Activated T-helper 1 cell treated with Interleukin-2 at 50 U/mL for 16 hours (primary cell): ENCODE measurements at places on chromosomes 12 and 14.
A peak's percentile ranks its signal among the peaks of the same experiment; 100 is the strongest.

DNA sequence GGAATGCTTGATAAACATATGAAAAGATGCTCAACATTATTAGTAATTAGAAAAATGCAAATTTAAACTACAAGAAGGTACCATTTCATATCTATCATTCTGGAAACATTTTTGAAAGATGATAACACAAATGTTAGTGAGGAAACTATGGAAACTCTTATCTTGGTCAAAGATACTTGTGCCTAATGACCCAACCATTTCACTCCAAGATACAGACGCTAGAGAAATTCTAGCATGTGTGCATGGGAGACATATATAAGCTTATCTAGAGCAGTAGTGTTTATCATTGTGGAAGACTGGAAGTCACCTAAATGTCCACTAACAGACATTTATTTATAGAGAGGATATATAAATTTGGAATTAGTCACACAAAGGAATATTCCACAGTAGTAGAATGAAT is 143.1 kb upstream of the HMGA2 start:
- no peak for DNase-seq

DNA sequence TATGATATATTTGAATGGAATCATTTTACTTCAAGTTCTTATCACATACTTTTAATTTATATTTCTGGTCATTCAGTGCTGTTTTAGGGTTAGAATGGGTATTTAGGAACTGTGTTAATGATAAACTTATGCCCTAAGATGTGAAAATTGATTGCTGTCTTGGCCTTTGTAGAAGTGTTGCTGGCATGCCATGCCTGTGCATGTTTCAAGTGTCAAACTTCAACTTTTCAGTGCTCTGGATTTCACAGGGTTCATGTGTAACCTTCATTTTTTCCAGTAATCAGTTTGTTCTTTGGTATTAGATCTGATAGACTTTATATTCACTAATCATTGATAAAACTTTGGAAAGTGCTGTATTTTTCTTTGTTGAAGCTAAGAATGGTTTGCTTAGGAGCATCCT is 36.6 kb downstream of the YLPM1 start:
- no peak for DNase-seq

DNA sequence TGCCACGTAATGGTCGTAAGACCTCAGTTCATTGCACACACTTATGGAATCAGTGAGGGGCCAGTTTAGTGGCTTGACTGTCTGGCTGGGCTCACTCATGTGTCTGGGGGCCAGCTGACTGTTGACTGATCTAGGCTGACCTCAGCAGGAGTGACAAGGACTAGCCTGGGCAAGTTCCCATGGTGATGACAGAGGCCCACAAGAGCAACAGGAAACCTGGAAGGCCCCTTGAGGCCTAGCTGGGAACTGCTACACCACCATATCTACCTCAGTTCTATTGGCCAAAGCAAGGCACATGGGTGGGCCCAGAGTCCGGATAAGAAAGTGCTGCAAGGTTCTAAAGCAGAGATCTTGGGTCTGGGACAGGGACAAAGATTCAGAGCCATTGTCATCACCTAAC is 21.3 kb upstream of the RFLNA start:
- DNase-seq = no peak

- DNase-seq = no peak
Measured at GRCh38 chr12:4034921-4035320, 161.7 kb upstream of the PARP11 start.

- no peak for DNase-seq
Measured at GRCh38 chr14:86279405-86279804, 749.5 kb downstream of the FLRT2 start.

DNA sequence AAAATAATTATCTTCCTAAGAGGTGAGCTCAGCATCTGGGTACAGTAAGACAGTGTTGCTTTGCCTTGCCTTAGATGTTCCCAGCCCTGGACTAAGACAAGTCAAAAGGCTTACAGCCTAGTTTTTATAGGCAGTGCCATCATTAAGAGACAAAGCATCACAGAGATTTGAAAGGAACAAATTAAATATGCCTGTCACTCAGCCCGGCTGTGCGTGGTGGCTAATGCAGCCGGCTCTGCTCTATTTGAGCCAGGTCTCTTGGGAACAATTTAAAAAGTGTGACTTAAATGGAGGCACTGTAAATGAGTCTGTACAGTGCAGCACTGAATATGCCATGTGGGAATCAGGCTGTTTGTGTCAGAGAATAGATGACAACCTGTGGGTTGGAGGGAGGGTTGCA is 1687.4 kb upstream of the FLRT2 start:
- no peak for DNase-seq

DNA sequence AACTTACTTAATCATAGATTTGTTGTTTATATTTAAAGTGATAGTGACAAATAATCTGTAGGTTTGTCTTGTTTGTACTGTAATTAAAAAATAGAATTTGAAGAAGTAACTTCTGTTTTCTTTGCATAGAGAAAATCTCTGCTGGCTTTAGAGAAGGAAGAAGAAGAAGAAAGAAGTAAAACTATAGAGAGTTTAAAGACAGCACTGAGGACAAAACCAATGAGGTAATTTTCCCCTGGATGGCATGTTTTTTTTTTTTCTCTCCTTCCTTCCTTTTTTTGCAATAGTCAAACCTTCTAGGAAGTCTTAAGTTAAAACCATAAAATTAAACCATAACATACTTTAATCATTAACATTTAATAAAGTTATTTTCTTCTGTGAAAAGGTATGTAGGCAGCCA is 131.9 kb downstream of the DAAM1 start:
- no peak for DNase-seq

DNA sequence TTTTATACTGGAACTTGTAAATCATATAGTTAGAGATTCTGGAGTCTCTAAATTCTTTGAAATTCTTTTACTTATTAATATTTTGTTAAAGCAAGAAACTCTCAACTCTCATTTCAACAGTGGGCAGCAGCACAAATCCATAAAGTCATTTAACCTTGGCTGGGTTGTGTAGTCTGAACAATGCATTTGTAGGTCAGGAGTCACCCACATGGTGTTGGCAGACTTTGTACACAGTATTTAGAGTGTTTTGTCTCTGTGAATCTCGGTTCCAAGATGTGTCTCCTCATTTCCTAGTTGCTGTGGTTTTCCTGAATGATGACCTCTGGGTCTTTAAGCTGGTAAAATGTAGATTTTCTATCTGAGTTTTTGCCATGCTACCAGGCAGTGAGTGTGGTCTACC is 20.8 kb upstream of the STRAP start:
- DNase-seq = no peak

GRCh38 chr12:84922693-84923092 is 10.1 kb upstream of the SLC6A15 start:
- no peak for DNase-seq

GRCh38 chr12:124863416-124864325 is at the start of gene SCARB1:
Gene SCARB1, minus strand, starts transcription at chr12:124863864. Its CDS starts 144 bp downstream, at chr12:124863720.
- DNase-seq = peak; percentile 65

GRCh38 chr12:103817791-103818190 is 23.2 kb downstream of the NT5DC3 start:
- DNase-seq = no peak

- no peak for DNase-seq
Measured at GRCh38 chr14:63670692-63671091, 29.0 kb upstream of the WDR89 start.

DNA sequence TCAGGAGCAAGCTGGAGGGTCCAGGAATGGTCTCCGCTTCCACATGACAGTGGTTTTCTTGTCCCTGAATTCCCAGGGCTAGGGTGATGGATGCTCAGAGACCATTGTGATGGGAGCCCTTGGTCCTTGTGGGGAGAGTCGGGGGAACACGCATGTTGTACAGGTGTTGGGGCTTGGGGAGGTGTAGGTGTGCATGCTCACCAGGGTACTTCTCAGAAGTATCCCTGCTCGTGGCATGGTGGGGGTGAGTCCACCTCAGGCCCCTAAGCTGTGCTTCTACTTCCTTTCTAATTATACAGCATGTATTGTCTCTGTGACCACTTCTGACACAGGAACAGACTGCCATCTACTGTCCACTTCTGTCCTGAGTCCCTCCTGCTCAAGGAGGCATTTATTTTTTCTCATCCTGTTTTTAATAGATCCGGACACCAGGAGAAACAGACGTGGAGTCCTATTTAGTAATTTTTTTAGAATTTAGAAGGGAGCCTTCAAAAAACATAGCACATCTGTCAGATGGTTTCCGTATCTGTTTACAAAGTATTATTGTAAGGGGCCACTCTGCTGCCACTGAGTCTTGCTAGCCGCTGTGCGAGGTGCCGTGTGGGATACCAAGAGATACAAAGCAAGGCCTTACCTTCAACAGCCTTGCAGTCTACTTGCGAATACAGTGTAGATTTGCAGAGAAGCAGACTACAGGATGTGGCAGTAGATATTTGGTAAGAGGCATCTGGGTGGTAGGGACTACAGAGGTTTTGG is 10.5 kb downstream of the NTF3 start:
- no peak for DNase-seq

DNA sequence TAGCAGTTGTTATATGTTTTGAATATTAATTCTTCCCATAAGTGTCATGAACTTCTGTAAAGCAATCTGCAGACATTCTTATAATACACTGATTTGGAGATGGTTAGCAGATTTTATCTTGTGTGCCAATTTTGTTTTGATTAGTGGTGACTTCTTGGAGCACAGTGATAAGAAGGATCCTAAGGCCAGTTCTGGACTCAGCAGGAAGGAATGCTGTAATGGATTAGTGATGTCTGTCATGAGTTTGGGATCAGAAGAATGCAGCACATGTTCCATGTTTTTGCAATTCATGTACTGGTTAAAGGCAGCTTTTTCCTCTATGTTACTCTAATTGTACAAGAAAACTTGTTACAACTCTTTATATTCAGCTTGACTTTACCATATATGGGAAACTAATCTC is 91.5 kb downstream of the UNC79 start:
- no peak for DNase-seq

GRCh38 chr12:68943848-68944247 is 10.9 kb upstream of the CPM start:
- DNase-seq = no peak

GRCh38 chr14:32578181-32578580 is 249.1 kb downstream of the AKAP6 start:
- no peak for DNase-seq

DNA sequence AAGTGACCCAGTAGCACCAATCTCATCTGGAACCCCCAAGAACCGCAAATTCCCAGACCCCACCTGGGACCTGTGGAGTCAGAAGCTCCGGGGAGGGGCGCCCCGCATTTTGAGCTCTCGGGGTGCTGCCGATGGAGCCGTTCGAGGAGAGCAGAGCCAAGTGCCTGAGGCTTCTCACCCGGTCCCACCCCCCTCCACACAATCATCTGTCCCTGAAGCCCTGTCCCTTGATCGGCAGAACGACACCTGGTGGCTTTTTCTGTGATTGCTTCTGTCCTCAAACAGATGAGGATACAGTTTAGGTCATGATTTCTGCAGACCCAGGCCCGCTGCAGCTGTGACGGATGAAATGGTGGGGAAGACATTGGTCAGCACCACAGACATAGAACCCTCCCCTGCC is 74.7 kb downstream of the NOC4L start:
- peak; percentile 24 for DNase-seq

DNA sequence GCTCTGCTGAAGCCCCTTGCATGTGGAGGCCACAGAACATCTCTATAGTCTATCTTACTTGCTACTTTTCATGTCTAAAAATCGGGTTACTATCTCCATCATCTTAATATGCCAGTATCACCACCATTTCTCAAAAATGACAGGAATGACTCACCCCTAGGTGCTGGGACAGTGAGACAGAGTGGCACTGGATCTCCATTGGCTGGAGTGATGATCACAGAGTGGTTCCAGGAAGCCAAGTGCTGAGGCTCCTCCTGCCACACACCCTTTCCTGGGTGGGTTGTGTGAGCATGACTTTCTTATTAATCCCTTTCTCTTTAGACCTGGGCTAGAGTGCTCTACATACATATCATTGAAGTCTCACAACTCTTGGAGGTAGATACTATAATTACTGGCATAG is 3.3 kb upstream of the ASCL1 start:
- no peak for DNase-seq

DNA sequence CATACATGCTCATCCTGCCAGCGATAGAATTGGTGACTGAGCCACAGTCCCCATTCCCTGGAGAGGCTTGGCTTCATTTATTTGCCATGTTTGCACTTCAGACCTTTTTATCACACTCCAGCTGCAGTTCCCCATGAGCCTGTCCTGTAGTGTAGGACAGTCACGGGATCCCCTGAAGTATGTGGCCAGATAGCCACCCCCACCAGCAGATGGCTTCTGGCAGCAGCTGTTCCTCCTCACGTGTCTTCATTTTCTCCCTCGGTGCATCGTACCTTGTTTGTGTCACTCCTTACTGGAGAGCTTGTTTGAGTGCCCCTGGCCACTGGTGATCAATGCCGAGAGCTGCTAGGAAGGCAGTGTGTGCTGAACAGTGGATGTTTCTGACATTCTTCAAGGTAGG is 40.2 kb downstream of the UBE3B start:
- DNase-seq = no peak

- no peak for DNase-seq
Measured at GRCh38 chr12:39581592-39581991, 38.0 kb downstream of the ABCD2 start.

GRCh38 chr12:66932126-66932525 is 253.2 kb upstream of the GRIP1 start:
- no peak for DNase-seq
